Amniotic stem cell (primary cell): ENCODE measurements at places on chromosomes 4 and X.

GRCh38 chrX:148540671-148541583 is 40.5 kb downstream of the AFF2 start:
- DNase-seq: no peak

GRCh38 chr4:115165503-115165902 is 52.1 kb upstream of the NDST4 start:
- DNase-seq: no peak

GRCh38 chr4:110633358-110634341 is 10.8 kb upstream of the PITX2 start:
- DNase-seq: no peak

- DNase-seq: no peak
Measured at GRCh38 chrX:13697976-13698375, 9.0 kb downstream of the RAB9A start.

DNA sequence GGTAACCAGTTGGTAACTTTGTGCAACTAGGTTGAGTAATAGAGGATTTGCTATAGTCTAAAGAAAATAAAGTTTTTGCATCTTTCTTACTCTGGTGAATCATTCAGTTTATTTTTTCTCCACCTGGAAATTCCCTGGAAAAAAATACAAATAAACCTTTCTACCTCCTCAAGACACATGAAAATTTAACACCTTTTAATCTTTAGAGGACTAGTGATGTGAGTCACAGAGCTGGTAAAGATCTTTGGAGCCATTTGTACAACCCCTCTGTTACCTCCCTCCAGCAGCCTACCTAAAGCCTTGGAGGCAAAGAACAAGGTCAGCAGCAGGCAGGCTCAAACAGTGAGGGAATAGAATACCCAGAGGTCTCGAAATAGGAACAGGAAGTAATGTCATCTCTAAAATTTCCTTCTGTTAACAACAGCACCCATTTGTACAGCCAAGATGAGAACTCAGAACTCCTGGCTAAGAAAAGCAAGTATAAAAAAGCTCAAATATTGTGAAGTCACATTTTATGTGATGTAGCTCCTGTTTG is 10.2 kb upstream of the MAOB start:
- no peak for DNase-seq

- no peak for DNase-seq
Measured at GRCh38 chr4:151854731-151855130, 93.9 kb upstream of the GATB start.

- DNase-seq: no peak
Measured at GRCh38 chr4:143230683-143231082, 46.0 kb downstream of the USP38 start.

DNA sequence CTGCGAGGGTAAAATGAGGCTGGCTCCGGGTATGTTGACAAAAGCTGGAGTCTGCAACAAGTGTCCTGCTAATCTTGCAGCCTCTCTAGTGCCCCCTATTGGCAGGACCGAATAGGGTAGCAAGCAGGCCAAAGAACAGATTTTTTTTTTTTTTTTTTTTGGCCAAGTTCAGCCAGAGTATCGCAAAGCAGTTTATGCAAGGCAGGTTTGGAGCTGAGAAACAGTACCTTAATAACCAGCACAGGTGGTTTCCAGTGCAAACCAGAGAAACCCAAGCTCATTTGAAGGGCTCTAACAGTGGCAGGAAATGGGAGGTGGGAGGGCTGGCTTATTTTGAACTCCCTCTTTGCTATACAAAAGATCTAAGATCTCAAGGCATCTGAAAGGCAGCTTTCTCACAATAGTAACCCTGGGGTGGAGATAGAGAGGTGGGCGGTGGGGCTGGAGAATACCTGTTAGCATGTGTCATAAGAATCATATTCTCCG is 38.2 kb upstream of the OCIAD2 start:
- no peak for DNase-seq

DNA sequence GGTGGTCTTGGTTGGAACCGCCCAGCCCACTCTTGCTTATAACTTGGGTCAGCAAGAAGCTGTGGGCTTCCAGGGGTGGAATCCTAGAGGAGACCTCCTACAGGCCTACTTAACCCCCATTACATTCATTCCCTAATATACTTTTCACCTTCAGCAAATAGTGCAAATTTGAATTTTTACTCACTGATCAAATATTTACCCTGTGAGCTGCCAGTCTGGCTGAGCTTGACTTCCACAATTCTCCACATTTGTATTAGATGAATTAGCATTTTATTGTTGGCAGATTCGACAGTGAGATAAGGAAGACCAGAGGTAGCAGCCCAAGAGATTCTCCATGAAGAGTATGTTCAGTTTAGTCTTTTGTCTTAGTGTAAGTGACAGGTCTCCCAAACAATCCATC is 199.6 kb downstream of the BCOR start:
- DNase-seq: no peak

DNA sequence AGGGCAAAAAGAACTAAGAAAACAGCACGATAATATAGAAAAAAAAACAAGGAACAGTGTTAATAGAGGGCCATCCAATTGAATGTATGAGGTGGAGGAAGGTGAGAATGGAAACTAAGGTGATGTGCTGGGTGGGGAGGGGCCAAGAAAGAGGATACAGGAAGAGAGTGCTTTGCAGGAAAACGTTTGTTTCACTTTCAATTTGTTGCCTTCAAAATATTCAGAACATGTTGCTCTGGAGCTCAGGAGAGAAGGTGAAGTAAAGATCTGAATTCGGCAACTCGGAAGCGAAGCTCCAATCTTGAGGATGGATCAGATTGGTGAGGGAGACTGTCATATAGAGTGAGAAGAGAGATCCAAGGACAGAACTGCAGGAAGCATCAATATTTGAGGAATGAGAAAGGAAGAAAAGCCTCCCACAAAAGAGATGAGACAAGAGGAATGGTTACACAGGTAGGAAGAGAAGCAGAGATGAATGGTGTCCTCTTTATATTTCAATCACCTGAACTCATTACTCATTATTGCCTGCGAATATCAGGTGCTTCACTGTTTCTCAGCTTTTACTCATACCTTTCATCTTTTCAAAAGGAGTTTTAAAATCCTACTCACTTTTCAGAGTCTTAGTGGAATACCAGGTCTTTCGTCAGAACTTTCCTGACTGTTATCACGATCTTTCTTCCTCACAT is 14.7 kb upstream of the SEC24D start:
- DNase-seq: no peak

- DNase-seq: no peak
Measured at GRCh38 chr4:139267301-139267700, 12.7 kb downstream of the MGARP start.

DNA sequence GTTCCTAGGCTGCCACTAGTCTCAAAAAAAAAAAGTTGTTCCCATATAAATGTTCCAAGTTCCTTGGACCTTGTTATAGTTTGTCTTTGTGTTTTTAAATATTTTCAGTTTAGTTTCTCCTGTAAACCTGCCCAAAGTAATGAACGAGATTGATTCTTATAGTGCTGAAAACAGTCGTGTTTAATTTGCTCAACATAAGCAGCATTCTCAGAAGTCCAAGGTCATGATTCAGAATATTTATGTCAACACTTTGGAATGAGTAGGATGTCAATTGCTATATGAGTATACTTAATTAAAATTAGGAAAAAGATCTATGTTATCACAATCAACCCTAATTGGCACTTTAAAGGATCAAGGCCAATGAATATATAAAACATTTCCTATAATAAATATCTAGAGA is 510.9 kb downstream of the PPP4R3C start:
- DNase-seq: no peak

GRCh38 chrX:2817036-2817435 is 11.7 kb upstream of the GYG2 start:
- DNase-seq: no peak

GRCh38 chr4:99090481-99091215 is 2.1 kb upstream of the ADH5 start:
- no peak for DNase-seq
